ENCODE measurements at places on chromosomes 2 and 18.
A peak's percentile ranks its signal among the peaks of the same experiment; 100 is the strongest.

- no peaks in the 10 kb centered on the region for H3K36me3 ChIP-seq
- H3K4me1 ChIP-seq, result no peaks in the 10 kb centered on the region
- no peak for DNase-seq
- no peak overlapping the region for H3K27ac ChIP-seq
- no peak overlapping the region for H3K4me3 ChIP-seq
These were observed 112.0 kb downstream of the QPCT start for GRCh38 chr2:37456479-37456878.

DNA sequence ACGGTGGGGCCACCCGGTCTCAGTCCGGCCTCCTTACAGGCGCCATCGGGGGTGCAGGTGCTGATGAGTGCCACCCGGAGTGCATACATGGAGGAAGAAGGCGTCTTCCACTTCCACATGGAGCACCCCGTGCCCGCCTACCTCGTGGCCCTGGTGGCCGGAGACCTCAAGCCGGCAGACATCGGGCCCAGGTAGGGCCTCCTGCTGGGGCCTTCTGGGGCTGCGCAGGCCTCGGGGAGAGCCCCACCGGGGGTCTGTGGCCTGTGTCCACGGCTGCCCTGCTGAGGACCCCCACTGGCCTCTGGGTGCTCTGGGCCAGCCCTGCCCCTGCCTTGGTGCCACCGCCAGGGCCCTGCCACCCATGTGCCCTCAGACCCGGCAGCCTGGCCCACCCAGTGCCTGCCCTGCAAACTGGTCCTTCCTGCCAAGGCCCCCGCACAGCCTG lies 4.8 kb downstream of the RNPEPL1 start:
- peak; percentile 44 for DNase-seq
- no peaks in the 10 kb centered on the region for H3K4me1 ChIP-seq
- H3K27me3 ChIP-seq, result no peaks in the 10 kb centered on the region
- no peak overlapping the region for H3K27ac ChIP-seq
- H3K4me3 ChIP-seq, result no peak overlapping the region
- H3K36me3 ChIP-seq, result peaks cover 28% of the 10 kb centered on the region

DNA sequence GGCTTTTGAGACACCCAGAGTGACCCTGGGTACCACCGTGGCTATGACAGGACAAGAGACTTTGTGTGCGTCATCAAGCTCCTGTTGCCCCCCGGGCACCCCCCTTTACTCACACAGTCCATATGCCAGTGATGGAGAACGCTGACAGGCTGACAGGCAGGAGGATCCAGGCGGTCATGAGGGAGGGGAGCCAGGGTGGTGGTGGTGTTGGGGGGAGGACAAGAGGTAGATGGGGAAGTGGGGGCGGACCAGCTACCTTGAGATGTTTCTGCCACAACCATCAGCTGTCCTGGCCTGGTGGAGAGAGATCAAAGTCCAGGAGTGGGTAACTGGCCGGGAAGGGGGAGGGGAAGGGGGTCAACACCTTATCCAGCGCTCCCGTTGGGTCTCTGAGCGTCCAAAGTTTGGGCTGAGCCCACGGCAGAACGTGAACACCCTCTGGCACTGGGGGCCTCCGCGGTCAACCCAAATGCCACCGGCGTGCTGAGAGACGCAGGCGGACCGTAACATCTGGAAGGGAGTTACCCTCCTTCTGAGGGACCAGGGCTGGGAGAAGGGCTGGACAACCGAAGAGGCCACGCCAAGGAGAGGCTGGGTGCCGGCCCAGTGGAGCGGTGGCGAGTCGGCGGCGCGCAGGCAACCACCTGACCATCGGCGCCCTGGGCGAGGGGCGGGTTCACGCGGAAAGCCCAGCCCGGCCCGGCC lies 575 bp downstream of the TMEM150A start:
- DNase-seq, result peak; percentile 84
- no peaks in the 10 kb centered on the region for H3K36me3 ChIP-seq
- no peaks in the 10 kb centered on the region for H3K27me3 ChIP-seq

DNA sequence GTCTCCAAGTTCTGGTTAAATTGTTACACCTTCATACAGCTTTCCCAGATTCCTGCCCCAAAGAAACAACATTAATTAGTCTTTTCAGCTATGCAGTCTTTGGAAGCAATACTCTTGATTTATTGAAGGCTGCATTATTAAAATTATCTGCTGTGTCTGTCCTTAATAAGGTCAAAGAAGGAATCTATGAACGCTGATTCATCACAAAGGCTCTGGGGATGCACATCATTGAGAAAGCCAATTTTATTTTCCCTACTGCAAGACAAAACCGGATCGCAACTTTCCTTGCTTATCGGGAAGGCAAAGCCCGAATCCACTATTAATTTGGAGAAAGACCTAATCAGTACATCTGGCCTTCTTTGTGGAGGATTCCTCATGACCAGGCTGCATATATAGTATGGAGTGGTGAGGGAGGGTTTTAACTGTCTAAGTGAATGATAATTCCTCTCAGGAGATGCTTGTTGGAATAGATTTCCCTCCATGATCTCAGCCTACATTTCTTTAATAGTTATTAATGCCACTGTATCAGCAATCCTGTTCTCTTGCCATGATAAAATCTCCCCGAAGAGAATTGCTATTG lies 224.6 kb downstream of the PIK3C3 start:
- H3K27me3 ChIP-seq, result no peaks in the 10 kb centered on the region
- no peaks in the 10 kb centered on the region for H3K4me1 ChIP-seq
- no peak overlapping the region for H3K27ac ChIP-seq
- H3K36me3 ChIP-seq, result no peaks in the 10 kb centered on the region

DNA sequence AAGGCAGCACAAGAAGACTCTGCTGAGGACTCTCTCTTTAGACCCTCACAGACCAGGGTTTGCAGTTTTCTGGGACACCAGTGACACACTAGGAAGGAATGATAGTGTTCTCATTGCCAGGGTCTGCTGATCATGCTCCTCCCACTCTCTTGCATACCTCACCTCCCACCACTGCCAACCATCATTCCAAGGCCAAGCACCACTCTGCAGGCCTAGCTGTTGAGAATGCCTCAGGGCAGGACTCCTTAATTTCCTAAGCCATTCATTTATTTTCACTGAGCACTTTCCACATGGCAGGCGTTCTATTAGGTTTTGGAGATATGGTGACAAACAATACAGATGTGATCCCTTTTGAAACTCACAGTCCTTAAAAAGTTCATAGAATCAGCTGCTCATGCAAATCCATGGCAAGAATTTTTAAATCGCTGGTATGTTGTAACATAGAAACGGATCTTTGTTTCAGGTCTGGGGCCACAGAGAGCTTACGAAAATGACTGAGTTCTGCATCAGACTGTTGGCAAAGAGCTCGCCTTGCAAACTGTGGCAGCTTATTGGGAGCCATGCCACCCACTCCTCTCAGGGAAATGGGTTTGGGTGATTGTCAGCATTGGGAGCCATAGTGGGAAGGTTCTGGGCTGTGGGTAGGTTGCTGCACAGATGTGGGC lies 78.5 kb downstream of the XDH start:
- H3K27ac ChIP-seq, result no peak overlapping the region
- no peak overlapping the region for H3K4me3 ChIP-seq
- no peaks in the 10 kb centered on the region for H3K4me1 ChIP-seq
- peaks cover 8% of the 10 kb centered on the region for H3K36me3 ChIP-seq

DNA sequence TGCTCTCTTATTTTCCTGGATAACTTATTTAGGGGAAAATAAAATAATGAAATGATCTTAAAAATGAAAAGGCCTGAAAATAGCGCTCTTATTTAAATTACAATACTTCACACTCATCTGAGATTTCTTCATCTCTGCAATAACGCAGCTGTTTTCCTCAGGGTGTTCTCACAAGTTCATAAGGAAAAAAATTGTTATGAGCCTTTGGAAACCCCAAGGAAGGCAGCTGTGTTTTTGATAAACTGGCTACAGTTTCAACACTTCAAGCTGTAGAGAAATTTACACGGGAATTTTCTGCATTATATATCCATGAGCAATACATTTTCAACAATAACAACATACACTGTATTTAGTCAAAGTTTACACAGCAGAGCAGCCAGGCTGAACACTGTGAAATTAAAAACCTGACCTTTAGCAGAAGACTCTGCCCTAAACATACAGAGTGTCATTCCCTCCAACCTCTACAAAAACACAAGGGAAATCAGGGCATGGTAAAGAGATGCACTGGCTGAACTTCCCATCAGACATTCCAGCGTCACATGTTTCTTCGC lies 959.6 kb downstream of the SLC4A3 start:
- no peaks in the 10 kb centered on the region for H3K4me1 ChIP-seq
- no peak for DNase-seq
- no peak overlapping the region for H3K4me3 ChIP-seq
- no peaks in the 10 kb centered on the region for H3K36me3 ChIP-seq
- H3K27ac ChIP-seq, result no peak overlapping the region
- H3K27me3 ChIP-seq, result no peaks in the 10 kb centered on the region

DNA sequence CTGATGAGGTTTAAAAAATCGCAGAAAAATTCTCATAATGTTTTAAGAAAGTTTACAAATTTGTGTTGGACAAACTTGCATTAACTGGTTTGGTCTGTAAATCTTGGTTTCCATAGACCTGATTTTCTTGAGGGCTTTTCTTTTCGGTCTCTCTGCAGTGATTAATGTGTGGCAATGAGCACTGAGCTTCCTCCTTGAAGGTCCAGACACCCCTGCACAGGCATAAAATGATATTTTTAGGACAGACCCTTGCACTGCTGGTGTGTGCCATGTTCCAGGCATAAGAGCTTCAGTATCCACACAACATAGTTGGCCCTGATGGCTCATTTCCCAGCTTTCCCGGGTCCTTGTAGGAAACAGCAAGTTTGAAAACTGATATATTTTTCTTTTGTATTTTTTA lies 33.7 kb downstream of the MRPL33 start:
- DNase-seq, result no peak
- no peaks in the 10 kb centered on the region for H3K4me1 ChIP-seq
- no peak overlapping the region for H3K27ac ChIP-seq
- no peak overlapping the region for H3K4me3 ChIP-seq
- no peaks in the 10 kb centered on the region for H3K27me3 ChIP-seq

- peaks cover 38% of the 10 kb centered on the region for H3K4me1 ChIP-seq
- no peaks in the 10 kb centered on the region for H3K36me3 ChIP-seq
- H3K27ac ChIP-seq, result no peak overlapping the region
- no peaks in the 10 kb centered on the region for H3K27me3 ChIP-seq
- DNase-seq, result no peak
These were observed 28.8 kb downstream of the TANC1 start for GRCh38 chr2:158997037-158997790.

DNA sequence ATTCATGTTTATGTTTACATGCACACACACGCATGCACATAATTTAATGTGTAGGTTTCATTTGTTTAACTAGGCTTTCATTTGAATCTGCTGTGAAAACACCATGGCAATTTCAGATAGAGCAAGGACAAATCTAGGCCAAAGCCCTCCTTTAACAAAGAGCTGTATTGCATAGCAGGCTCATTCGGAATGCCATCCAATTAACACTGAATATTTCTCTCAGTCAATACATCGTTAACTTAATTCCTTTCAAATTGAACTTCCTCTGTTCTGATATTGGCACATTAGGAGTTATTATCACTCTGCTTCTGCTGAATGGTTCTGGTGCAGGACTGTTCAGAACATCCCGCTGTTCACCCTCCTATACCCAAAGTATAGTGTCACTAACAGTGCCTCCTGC lies 435.1 kb upstream of the CDH20 start:
- no peaks in the 10 kb centered on the region for H3K36me3 ChIP-seq
- DNase-seq, result no peak
- H3K27ac ChIP-seq, result no peak overlapping the region
- no peaks in the 10 kb centered on the region for H3K27me3 ChIP-seq
- H3K4me3 ChIP-seq, result no peak overlapping the region
- H3K4me1 ChIP-seq, result no peaks in the 10 kb centered on the region

GRCh38 chr2:201122276-201122675 lies 6.3 kb downstream of the CFLAR start:
- H3K4me3 ChIP-seq, result no peak overlapping the region
- DNase-seq, result no peak
- H3K27me3 ChIP-seq, result no peaks in the 10 kb centered on the region
- peaks cover 62% of the 10 kb centered on the region for H3K4me1 ChIP-seq
